ENCODE measurements at places on chromosomes 1 and 21.

DNA sequence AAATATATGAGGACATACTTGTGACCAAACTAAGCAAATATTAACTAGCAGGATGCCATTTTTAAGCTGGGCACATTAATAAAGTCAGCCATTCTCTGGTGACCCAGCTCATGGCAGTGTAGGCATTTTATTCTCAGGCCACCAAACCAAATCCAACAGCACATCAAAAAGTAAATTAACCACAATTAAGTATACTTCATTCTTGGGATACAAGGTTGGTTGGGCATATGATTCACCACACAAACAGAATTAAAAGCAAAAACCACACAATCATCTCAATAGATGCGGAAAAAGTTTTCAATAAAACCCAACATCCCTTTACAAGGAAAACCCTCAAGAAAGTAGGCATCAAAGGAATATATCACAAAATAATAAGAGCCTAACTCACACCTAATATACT is 101.3 kb downstream of the FAF1 start:
- H3K27me3 ChIP-seq: no peaks in the 10 kb centered on the region
- H3K27ac ChIP-seq: no peak overlapping the region
- H3K4me1 ChIP-seq: no peaks in the 10 kb centered on the region
- H3K4me3 ChIP-seq: no peak overlapping the region

DNA sequence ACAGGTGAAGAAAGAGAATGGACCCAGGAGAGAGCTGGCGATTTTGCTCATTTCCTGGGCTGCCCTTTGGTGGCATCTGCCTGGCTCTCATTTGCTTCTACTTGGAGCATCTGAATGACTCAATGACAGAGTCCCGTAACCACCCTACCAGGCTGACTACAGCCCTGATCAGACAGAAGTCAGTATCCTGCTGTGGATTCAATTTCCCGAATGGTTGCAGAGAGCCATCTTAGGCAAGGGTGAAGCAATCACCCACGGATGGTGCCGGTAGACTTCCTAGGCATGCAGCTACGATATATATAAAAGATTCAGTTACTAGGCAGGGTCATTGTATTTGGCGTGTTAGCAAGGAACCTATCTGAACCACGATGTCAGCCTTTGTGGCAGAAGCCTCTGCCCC is 10.2 kb downstream of the AJAP1 start:
- no peak for DNase-seq
- H3K27ac ChIP-seq: no peak overlapping the region
- H3K27me3 ChIP-seq: no peaks in the 10 kb centered on the region
- H3K4me1 ChIP-seq: no peaks in the 10 kb centered on the region
- no peak overlapping the region for H3K4me3 ChIP-seq
- H3K36me3 ChIP-seq: no peaks in the 10 kb centered on the region

- DNase-seq: no peak
- no peaks in the 10 kb centered on the region for H3K4me1 ChIP-seq
- H3K4me3 ChIP-seq: no peak within 1 kb of the TSS
- peaks cover 15% of the 10 kb centered on the region for H3K27me3 ChIP-seq
- H3K27ac ChIP-seq: no peak within 1 kb of the TSS
Observed at GRCh38 chr1:1206376-1206965, at the start of gene TNFRSF18. Gene TNFRSF18 (minus strand): TSS chr1:1206592. CDS start chr1:1206571, 21 bp downstream.

DNA sequence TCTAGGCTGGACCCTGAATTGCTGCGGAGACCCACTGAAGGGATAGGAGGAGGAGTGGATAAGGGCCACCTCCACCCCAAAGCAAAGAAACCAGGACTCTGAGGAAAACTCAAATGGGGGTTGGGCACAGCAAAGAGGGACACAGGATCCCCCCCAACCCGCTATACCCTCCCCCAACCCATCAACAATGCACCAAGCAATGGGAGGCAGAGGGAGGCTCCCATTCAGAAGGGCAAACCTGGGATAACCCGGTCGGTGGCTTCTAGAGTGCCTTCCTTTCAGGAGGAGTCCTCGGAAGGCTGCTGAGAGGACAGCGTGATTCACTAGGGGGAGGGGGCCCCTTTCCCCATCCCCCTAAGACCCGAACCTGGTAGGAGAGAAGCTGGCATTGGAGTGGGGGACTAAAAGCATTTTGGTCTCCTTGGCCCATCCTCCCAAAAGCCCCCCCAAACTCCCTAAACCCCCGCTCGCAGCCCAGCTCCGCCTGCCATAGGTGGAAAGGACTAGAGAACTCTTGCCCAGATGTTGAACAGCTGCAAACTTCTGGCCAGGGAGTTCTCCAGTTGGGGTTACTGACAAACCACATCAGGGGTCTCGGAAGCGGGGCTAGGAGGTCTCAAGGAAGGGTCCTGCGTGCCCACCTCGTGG is 1.3 kb downstream of the MEF2D start:
- peak overlapping the region; percentile 100 for H3K27ac ChIP-seq
- H3K4me1 ChIP-seq: peaks cover 39% of the 10 kb centered on the region
- H3K4me3 ChIP-seq: peak overlapping the region; percentile 86
- no peaks in the 10 kb centered on the region for H3K27me3 ChIP-seq
- H3K36me3 ChIP-seq: peaks cover 14% of the 10 kb centered on the region

DNA sequence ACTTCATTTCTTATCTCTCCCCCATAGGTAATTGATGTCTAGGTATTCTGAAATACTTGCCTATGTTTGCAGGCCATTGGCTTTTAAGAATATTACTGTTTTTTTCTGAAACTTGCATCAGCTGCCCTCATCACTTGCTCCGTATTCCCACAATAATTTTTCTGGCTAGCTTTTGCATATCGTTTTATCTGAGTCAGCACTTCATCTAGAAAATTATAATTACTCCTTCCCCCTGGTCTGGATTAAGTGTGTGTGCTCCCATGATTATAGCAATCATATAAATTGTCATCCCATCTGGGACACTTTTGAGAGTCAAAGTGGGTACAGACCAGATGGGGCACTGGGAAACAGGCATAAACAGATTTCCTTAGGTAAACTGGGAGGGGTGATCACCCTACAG is 583.2 kb upstream of the B3GALT2 start:
- no peaks in the 10 kb centered on the region for H3K36me3 ChIP-seq
- no peaks in the 10 kb centered on the region for H3K27me3 ChIP-seq
- no peak for DNase-seq

GRCh38 chr1:228092342-228093049 is 10.0 kb downstream of the ARF1 start:
- H3K4me3 ChIP-seq: no peak overlapping the region
- no peak for DNase-seq
- peaks cover 16% of the 10 kb centered on the region for H3K36me3 ChIP-seq
- H3K4me1 ChIP-seq: peaks cover 16% of the 10 kb centered on the region
- H3K27ac ChIP-seq: no peak overlapping the region
- H3K27me3 ChIP-seq: no peaks in the 10 kb centered on the region

GRCh38 chr1:113275083-113275482 is 115.2 kb upstream of the MAGI3 start:
- H3K27me3 ChIP-seq: no peaks in the 10 kb centered on the region
- H3K4me3 ChIP-seq: no peak overlapping the region
- DNase-seq: no peak
- no peak overlapping the region for H3K27ac ChIP-seq
- H3K36me3 ChIP-seq: no peaks in the 10 kb centered on the region

DNA sequence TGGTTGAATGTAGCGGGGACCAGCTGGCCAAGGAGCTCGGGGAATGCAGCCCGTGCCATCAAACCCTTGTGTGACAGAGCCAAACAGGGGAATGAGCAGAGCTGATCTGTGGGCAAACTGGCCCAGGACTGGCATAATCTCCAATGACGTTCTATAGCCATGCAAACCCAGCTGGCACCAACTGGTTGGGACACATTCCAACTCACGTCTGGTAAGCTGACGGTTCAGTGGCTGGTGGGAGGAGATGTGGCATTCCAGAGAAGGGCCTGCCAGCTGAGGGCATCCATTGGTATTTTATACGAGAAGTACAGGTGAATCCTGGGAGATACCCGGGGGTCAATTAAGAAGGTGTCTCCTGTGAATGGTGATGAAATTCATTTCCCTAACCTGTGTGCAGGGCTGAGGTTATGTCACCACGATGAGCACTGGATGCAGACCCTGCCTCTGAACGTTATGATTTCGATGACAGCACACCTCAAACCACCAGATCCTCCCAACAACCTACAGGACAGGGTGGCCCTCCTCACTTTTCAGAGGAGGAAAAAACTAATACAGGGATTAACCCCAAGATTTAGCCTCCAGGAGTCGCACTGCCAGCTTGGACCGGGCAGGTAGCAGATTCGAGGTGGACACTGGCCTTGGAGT is 39.0 kb upstream of the RUNX3 start:
- no peaks in the 10 kb centered on the region for H3K36me3 ChIP-seq
- H3K27ac ChIP-seq: no peak overlapping the region
- no peaks in the 10 kb centered on the region for H3K4me1 ChIP-seq

DNA sequence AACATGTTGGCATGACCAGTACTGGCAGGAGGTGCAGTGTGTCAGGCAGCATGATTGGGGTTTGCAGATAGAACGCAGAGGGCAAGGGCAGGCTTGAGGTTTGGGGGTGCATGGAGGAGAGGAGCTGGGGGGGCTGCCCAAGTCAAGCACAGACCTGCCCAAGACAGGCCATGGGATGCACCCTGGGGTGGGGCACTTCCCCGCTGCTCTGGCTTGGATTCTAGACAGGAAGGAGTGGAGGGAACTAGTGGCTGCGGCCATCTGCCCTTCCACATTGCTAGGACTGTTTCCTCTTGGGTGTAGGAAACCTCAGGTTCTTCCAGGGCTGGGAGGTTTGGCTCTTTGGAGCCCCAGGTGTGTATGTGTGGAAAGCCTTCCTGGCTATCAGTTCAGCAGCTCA is 3.0 kb downstream of the PDXK start:
- H3K27ac ChIP-seq: no peak overlapping the region
- no peaks in the 10 kb centered on the region for H3K27me3 ChIP-seq
- DNase-seq: no peak
- H3K4me1 ChIP-seq: peaks cover 23% of the 10 kb centered on the region
- no peak overlapping the region for H3K4me3 ChIP-seq

DNA sequence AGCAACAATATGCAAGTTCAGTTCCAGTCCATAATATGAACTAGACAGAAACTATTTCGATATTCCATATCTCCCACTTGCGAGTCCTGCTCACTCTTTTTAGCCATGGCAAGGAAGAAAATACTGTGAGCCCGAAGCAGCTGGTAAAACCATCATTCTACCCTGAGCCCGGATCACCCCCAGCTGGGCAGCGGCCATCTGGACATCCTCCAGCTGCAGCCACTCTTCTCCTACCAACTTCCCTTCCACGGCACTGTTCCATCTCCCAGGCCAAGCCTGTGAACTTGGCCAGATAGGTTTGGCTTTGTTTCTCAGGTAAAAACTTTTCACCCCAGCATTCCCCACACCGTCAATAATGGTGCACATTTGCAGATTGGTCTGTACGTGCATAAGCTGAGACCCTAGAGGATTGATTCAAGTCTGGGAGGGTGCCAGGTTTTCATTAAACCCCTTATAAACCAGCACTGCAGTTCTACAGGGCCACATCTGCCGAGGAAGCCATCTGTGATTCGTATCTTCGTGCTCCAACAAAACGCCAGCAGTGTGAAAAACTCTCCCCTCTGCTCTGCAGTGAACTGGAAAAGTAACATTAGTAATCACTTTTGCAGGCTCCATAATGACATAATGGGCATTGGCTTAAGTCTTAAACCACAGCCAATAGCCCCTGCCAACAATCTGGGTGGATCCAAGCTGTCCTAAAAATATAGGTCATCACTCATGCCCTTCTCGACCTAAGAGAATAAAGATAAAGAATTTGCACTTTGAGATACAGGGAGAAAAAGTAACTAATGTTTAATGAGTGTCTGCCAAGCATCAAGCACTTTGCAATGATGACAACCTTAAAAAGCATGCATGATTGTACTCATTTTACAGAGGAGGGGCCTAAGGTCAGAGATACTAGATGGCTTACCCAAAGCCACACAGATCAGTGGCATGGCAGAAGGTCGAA is 205.1 kb downstream of the PLPP3 start:
- H3K4me3 ChIP-seq: no peak overlapping the region
- peak overlapping the region; percentile 9 for H3K27ac ChIP-seq
- no peaks in the 10 kb centered on the region for H3K36me3 ChIP-seq
- no peaks in the 10 kb centered on the region for H3K27me3 ChIP-seq
- DNase-seq: no peak

- peak overlapping the region; percentile 89 for H3K27ac ChIP-seq
- H3K36me3 ChIP-seq: no peaks in the 10 kb centered on the region
- no peaks in the 10 kb centered on the region for H3K27me3 ChIP-seq
- peak; percentile 19 for DNase-seq
Observed at GRCh38 chr1:234971586-234972297, 156.9 kb downstream of the TOMM20 start.

GRCh38 chr1:85504417-85504816 is 39.5 kb upstream of the DDAH1 start:
- no peak for DNase-seq
- H3K27ac ChIP-seq: no peak overlapping the region
- H3K4me1 ChIP-seq: no peaks in the 10 kb centered on the region
- H3K4me3 ChIP-seq: no peak overlapping the region
- no peaks in the 10 kb centered on the region for H3K36me3 ChIP-seq
- H3K27me3 ChIP-seq: no peaks in the 10 kb centered on the region

- no peak overlapping the region for H3K4me3 ChIP-seq
- peaks cover 35% of the 10 kb centered on the region for H3K36me3 ChIP-seq
- no peak for DNase-seq
- no peak overlapping the region for H3K27ac ChIP-seq
- no peaks in the 10 kb centered on the region for H3K27me3 ChIP-seq
- no peaks in the 10 kb centered on the region for H3K4me1 ChIP-seq
Observed at GRCh38 chr1:179105393-179105792, 23.5 kb downstream of the TOR3A start.

GRCh38 chr1:36081926-36082485 is 1.9 kb upstream of the TEKT2 start:
- H3K36me3 ChIP-seq: no peaks in the 10 kb centered on the region
- H3K27ac ChIP-seq: no peak overlapping the region
- no peak overlapping the region for H3K4me3 ChIP-seq
- H3K4me1 ChIP-seq: peaks cover 5% of the 10 kb centered on the region
- no peaks in the 10 kb centered on the region for H3K27me3 ChIP-seq

DNA sequence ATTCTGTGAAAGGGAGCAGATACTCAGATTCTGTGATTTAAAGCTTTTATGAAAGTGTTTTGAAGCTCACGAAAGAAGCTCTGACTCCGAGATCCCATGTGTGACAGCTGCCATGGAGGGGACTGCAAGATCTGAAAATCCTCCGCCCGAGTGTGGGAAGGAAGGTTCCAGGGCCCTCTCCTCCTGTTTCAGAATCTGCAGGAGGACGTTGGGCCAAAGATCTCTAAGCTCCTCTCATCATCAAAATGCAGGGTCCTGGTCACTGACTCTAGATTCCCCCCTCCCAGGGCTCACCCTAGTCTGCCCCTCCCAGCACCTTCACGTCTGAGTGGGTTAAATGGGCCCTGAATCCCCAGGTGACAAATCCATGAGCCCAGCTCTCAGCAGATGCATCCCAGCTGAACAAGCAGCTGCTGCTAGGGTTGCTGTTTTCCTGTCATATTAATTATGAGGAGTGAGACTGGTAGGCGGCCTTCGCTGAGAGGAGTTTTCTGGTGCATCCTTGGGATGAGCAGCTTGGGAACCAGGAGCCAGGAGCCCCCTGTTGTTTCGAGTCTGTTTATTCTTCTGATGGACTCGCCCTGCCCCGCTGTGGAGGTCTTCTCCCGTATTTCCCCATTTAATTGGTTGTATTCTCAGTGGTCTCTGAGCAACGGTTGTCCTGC is 402.0 kb downstream of the MATN1 start:
- no peak overlapping the region for H3K4me3 ChIP-seq
- H3K4me1 ChIP-seq: no peaks in the 10 kb centered on the region
- no peaks in the 10 kb centered on the region for H3K27me3 ChIP-seq
- no peak overlapping the region for H3K27ac ChIP-seq
- no peak for DNase-seq

- peak within 1 kb of the TSS; percentile 91 for H3K4me3 ChIP-seq
- H3K4me1 ChIP-seq: no peaks in the 10 kb centered on the region
- no peaks in the 10 kb centered on the region for H3K36me3 ChIP-seq
Observed at GRCh38 chr1:166166698-166167571, at the start of gene FAM78B. Gene FAM78B (minus strand): TSS chr1:166167001. CDS start chr1:166166248, 753 bp downstream.

All from ascending aorta (tissue), 2 donors.